Hematopoietic multipotent progenitor cell treated with erythropoietin and hydrocortisone succinate and interleukin-3 and kit ligand, for 6 days (in vitro differentiated cells): ENCODE measurements at places on chromosomes 5 and 9.

DNA sequence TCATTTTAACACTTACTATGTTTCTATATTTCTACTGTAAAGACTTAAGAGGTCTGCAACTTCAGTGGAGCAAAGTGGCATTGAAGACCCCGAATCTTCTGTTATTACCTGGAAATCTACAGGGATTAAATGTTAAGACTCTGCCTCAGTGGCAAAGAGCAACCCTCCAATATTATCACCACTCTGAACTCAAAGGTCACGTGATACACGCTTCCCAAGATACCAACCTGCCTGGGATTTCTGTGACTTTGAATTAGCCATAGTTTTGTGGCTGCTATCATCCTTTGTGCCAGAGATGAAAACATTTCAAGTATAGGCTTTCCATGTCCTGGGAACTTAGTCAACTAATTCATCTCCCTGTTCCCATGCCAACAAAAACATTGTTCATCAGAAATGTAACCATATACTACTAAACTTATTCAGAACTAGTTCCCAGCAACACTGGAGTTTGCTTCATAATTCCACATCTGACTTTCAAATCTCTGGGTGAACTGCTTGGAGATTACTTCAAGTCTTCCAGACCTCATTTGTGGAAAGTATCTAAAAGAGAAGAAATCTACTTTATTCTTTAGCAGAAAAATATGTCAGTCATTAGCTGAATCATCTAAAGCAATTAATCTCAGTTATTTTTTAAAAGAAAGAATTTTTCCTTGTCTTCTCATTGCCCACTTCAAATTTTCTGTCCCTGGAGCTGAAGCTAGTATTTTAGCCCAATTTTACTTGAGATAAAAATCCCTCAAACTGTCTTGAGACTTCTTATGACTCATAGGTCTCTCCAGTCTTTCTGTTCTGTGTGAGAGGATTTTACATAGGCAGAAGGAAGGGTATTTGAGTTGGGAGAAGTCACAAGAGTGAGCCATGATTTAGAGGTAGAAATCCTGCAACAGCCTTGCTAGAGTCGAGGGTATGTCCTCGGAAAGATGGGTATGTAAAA lies 83.0 kb downstream of the ZNF462 start:
- DNase-seq = no peak

- no peak for DNase-seq
Measured at GRCh38 chr5:150298701-150299451, 3.8 kb downstream of the ARSI start.

GRCh38 chr5:132087176-132087575 lies 13.6 kb downstream of the CSF2 start:
- DNase-seq = no peak

- DNase-seq = no peak
Measured at GRCh38 chr9:13568841-13569601, 289.5 kb upstream of the MPDZ start.
